GM20000 (cell line): ENCODE measurements at places on chromosomes 16 and 17.

DNA sequence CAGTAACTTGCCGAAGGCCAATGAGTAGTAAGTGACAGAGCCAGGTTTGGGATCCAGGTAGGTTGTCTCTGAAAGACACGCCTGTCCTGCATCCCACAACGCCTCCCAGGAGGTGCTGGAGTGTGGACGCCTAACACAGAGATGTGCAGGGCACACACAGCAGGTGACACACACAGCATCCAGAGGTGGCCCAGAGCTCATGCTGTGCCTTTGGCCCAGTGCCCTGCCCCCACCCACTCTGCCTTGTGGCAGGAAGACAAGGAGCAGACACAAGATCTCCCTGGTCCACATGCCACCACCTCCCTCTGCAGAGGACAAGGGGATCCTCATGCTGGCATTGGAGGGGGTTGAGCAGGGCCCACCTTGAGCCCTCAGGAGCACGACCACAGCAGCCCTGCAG is 14.7 kb upstream of the STH start:
- DNase-seq = no peak

DNA sequence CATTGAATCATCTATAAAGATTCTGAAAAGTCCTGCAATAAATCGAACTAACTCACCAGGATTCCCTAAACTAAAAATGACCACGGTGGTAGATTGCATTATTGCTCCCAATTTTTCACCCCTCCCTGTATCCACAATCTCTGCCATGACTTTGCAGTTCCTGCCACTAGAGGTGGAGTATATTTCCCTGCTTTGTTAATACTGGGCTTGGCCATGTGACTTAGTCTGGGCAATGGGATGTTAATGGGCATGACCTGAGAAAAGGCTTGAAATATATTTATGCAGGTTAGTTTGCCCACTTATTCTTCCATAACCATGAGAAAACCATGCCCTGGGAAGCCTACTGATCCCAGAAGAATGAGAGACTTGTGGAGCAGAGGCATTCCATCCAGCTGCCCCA is 59.1 kb downstream of the NOG start:
- DNase-seq = no peak

DNA sequence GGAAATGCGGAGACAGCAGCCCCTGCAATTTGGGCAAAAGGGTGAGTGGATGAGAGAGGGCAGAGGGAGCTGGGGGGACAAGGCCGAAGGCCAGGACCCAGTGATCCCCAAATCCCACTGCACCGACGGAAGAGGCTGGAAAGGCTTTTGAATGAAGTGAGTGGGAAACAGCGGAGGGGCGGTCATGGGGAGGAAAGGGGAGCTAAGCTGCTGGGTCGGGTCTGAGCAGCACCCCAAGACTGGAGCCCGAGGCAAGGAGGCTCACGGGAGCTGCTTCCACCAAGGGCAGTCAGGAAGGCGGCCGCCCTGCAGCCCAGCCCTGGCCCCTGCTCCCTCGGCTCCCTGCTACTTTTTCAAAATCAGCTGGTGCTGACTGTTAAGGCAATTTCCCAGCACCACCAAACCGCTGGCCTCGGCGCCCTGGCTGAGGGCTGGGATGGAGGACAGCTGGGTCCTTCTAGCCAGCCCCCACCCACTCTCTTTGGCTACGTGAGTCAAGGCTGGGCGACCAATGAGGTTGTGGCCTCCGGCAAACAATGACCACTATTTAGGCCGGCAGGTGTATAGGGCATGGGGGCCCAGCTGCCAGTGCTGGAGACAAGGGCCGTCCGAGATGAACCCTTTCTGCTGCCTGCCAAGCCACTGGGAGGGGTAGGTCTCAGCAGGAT is 507 bp downstream of the SERPINF1 start:
- no peak for DNase-seq

DNA sequence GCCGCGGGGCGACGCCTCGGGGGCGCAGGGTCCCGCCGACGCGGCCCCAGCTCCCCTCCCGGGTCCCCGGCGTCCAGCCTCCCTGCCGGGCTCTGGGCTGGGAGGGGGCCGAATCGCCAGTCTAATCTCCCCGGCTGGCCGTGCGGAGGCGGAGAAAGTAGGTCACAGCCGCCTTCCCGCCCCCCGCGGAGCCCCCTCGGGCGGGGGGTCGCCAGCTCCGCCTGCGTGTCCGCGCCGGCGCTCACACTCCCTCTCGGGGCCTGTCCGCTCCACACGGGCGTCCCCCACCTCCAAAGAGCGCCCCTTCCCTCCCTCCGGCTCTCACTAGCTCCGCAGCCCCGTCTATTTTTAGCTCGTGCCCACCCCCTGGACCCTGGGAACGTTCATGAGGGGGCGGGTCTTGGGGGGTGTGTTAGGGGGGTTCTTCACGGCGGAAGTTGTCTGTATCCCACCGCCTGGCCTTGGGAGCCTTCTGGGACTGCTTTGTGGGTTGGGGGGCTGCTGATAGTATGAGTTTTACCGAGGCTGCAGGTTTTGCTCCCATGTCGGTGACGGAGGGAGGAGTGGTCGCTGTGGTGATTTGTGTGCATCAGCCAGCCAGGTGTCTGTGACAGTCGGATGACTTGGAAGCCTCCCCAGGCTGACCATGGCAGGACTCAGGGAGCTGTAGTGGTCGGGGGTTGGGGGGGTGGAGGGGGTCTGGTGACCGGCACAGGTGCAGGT is 1.1 kb downstream of the ATP1B2 start:
- DNase-seq = no peak

GRCh38 chr16:50323335-50324011 is 45.3 kb downstream of the BRD7 start:
- no peak for DNase-seq

- DNase-seq = no peak
Observed at GRCh38 chr16:56684256-56684925, 2.1 kb downstream of the MT1X start.

- DNase-seq = no peak
Observed at GRCh38 chr16:13875614-13876284, 44.2 kb upstream of the ERCC4 start.

DNA sequence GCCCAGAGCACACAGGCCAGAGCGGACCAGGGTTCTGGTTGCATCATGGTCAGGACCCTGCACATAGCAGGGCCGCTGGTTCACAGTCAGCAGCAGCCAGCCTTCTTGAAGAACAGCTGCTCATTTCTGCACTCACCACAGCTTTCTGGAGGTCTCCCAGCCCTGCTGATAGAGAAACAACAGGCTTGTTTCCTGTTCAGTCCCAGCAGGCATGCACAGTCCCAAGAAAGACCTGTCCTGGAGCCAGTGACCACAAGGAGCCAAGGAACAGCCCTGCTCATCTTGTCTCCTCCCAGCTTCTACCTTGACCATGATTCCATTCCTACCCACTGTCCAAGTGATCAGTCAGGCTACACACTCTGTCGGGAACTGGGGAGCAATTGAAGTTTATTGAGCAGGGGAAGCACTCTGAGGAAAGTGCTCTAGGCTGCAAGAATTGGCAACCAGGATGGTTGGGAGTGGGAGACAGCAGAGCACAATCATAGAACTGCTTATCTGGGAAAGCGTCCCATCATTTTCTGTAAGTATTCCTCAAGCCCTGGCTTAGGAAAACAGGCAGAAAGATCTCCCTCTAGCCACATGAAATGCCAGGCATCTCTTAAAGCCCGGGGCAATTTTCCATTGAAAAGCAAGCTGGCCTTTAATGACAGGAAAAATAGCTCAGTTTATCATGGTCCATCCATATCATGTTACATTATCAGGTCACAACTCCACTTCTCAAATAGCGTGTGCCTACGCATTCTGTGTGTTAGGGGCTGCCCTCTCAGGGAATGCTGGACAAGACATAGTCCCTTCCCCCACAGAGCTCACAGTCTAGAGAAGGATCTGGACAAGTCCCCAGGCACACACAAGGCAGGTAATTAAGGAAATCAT is 155.4 kb upstream of the FOXF1 start:
- no peak for DNase-seq

GRCh38 chr16:24471561-24472350 is 67.6 kb upstream of the RBBP6 start:
- no peak for DNase-seq

DNA sequence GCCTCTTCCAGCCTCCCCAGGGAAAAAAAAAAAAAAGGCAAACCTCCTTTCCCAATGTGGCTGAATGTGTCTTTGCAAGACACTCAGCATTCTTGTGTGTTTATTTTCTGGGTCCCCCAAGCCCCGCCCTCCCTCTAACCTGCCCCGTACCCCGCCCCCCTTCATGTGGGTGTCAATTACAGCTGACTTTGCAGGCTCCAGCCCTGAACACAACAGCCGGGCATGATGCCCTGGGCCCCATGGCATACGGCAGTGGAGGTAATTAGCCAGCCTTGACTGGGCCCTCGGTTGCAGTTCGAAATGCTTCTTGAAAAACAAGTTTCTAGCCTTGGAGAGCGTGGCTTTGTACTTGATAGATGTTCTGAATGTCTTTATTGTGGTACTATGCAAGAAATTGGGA is 354.7 kb upstream of the RBFOX1 start:
- DNase-seq = no peak

DNA sequence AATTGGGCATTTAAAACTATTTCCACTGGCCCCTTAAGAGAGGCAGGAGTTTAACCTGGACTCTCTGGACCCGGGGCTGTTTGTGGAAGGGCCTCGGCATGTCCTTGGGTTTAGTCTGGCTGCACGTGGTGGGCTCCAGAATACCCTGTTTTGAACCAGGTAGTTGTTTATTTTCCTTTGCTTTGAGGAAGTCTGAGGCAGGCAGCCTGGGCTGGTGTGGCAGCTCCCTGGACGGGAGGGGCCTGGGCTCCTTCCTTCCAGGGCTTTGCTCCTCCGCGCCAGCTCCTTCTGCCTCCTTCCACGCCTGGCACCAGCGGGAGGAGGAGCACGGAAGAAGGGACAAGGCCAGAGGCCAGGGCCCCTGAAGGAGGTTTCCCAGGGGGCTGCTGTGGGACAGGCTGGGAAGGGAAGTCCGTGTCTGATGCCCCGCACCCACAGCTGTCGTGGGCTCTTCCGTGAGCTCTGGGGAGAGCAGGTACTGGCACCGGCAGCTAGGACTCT is 15.5 kb downstream of the BANP start:
- DNase-seq = no peak

DNA sequence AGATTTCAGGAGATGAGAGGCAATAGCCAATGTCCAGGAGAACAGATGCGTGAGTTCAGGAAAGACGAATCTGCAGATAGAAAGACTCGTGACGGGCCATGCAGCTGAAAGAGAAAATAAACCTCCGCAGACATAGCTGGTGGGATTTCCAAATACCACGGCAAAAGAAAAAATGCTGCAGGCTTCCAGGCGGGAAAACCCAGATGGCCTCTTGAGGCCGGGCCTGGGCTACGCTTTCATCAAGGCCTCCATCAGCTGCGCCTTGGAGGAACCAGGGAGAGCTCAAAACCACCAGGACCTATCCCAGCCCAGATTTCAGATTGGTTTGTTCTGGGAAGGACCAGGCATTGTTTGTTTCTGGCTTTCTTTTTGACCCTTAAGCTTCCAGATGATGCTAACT is 16.7 kb downstream of the CCDC40 start:
- no peak for DNase-seq

DNA sequence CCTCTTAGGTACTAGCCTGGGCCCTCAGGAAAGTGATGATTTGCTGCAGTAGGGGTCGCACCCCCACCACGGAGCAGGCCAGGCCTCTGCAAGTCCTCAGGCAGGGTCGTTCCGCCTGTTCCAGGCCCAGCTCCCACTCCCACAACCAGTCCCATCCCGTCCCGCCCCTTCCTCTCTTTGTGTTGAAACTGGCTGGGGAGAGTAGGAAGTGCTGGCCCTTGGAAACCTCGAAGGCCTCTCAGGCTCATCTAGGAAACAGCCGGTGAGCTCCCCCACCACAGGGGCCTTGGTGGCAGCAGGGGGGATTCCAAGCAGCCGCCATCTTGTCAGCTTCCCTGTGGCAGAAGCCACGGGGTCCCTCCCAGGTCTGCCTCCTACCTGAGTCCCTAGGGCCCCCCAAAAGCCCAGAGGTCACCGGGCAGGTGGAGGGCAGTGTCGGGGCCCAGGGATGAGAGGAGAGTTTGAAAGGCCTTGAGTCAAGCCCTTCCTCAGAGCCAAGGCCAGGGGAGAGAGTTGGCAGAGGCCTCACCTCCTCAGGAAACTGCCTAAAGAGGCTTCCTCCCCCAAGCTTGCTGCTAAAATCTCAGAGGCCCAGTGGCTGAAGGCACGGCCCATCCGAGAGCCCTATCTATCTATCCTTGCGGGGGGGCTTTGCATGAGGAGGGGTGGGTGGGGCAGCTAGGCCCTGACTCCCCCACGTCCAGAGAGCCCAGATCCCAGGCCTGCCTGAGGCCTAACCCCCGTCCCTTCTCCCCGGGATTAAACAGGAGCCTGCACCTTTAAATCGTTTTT is 22.2 kb downstream of the MMP15 start:
- DNase-seq = no peak

DNA sequence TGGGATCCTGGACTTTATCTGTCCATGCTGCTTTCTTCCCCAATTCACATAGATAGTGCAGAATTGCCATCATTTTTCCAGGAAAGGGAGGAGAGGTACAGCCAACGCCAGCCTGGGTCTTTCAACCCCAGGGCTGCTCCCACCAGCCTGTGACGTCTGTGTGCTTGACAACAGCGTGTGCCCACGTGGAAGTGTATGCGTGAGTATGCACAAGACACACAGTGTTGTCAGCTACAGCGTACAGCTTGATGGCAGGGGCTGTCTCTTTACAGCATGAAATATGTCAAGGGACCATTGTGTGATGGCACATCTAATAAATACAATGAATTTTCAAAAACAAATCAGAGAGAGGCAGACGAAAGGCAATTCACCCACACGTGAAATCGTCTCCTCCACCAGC is 62.3 kb downstream of the GSG1L start:
- no peak for DNase-seq

DNA sequence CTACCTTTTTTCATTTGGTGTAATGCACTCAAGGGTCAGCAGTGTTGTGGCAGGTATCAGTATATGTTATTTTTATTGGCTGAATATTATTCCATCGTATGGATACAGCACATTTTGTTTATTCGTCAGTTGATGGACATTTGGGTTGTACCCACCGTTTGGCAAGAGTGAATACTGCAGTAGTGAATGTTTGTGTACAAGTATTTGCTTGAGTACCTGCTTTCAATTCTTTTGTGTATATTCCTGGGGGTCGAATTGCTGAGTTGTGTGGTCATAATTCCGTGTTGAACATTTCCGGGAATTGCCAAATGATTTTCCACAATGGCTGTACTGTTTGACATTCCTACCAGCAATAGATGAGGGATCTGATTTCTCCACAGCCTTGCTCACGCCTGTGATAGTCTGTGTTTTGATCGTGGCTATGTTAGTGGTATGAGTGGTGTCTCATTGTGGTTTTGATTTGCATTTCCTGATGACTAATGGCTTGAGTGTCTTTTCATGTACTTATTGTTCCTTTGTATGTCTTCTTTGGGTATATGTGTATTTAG is 108.4 kb downstream of the OR1D5 start:
- no peak for DNase-seq

GRCh38 chr16:50573947-50574744 is 25.9 kb downstream of the NKD1 start:
- no peak for DNase-seq

- peak; percentile 80 for DNase-seq
Observed at GRCh38 chr16:3654249-3654991, at the start of gene DNASE1. Gene DNASE1, plus strand, starts transcription at chr16:3654691. Its CDS starts 683 bp downstream, at chr16:3655374.

- no peak for DNase-seq
Observed at GRCh38 chr17:75289832-75290337, 652 bp upstream of the SLC25A19 start.
